CD4-positive, alpha-beta memory T cell (primary cell): ENCODE measurements at places on chromosomes 1 and 21. TPM values are rescaled to one million over a fixed set of nuclear protein-coding genes. Genes with fewer than 3 reads are reported as not detected.

- no peak for DNase-seq
Observed at GRCh38 chr1:226603022-226603857, 54.7 kb downstream of the STUM start.

KRTAP19-1 gene
- not detected for total RNA-seq

DNA sequence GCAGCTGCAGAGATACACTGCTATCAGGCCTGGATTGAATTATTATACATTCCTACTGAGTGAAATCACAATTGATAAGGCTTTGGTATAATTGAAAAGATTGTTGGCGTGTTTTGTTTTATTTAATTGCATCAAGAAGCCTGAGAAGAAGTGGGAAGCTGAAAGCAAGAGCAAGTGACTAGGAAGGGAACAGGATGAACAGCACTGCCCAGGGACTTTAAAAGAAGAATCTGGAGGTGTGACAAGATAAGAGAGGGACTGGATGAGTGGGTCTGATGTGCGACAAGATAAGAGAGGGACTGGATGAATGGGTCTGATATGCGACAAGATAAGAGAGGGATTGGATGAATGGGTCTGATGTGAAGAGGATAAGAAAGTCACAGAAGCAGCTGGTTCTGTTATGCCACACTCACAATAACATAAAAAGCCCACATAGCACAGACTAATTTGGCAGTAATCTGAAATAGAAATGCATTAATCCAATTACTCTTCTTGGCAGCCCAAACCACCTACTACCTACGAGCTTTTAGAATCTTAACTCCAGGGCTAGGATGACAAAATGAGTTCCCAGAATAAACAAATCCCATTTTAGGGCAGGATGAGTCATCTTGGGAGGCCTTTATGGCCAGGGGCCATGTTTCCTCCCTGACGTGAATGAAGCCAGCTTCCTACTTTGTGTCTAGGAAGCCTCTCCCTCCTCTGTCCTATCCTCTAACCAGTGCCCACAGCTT, 129.7 kb downstream of the DUSP10 start:
- DNase-seq = no peak

GRCh38 chr1:34907487-34908090, 21.9 kb downstream of the DLGAP3 start:
- DNase-seq = no peak

FAM131C gene
- not detected for total RNA-seq

DONSON gene
- 11.0 TPM for total RNA-seq

GRCh38 chr1:111856411-111857185, 100.9 kb downstream of the DDX20 start:
- no peak for DNase-seq

GRCh38 chr1:10760566-10761502, 35.6 kb downstream of the CASZ1 start:
- DNase-seq = no peak

CSTB gene
- 48.8 TPM for total RNA-seq

- DNase-seq = no peak
Observed at GRCh38 chr1:23646091-23646490, 45.5 kb upstream of the RPL11 start.

DNA sequence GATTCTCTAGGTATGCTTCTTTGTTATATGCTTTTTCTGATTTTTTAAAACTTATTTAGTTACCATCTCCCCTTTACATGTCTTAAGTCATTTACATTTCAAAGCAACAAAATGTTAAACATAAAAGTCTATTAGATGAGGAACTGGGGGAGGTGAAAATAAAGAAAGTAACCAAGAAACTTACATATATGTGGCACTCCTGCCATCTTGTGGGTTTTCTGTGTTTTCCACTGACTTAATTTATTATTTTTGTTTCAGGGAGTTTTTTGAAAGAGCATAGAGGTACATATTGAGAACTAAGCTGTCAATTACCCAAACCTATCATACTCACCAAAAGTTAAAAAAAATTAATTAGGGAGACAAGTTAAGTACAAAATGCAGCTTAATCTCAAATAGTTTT, 1531.1 kb downstream of the MRPL39 start:
- no peak for DNase-seq

DNA sequence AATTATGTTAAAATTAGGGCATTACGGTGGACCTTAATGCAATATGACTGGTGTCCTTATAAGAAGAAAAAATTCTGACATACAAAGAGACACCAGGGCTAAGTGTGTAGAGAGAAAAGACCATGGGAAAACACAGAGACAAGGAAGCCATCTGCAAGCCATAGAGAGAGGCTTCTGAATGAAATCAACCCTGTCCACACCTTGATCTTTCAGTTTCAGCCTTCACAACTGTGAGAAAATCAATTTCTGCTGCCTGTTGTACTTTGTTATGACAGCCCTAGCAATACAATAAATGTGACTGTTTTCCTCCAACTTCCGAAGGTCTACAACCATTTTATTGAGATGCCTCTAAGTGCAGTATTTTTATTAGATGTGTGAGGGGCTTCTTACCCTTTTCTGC, 1407.2 kb downstream of the MRPL39 start:
- no peak for DNase-seq

DNA sequence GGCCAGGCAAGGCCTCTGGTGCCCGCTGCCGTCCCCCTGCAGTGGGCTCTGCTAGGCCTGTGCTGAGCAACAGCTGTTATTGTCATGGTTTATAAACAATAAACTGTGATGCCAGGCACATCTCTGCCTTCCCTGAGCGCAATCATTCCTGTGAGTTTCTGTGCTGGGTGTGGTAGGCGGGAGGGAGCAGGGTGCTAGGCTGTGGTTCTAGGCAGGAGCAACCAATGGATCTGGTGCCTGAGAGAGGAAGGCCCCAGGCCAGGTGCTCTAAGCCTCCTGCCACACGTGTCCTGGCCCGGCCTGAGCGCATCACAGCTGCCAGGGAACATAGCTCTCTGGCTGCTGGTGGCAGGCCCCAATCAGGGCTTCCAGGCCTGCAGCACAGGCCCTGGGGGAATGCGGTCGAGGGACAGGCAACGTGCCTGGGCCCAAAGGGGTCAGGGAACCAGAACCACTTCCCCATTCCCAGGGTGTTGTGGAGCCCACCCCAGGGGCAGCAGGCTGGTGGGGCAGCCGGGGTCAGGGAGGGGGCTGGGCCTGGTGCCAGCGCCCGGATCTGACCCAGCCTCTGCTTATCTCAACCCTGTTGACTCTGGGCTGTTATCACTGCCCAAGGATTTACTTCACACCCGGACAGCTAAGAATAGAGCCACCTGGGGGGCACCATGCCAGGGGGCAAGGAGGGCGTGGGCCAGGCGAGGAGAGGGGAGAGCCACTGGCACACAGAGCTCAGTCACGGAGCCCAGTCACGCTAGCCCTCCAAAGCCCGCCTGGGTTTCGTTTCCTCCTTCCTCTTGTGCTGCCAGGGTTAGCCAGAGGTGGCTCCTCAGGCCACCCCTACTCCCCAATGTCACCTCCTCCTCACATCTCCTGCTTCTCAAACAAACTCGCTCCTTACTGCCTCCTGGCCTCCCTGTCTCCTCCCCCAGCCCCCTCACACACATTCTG, 11.5 kb downstream of the TRIM46 start:
- no peak for DNase-seq

- no peak for DNase-seq
Observed at GRCh38 chr1:193856261-193856660, 669.8 kb upstream of the B3GALT2 start.

GRCh38 chr1:8676813-8677212, 140.6 kb downstream of the RERE start:
- DNase-seq = no peak
